ENCODE measurements at places on chromosomes 16 and 17.

- DNase-seq: no peak
These were observed 1.5 kb upstream of the MYH10 start for GRCh38 chr17:8632061-8632460.

- peak; percentile 1 for DNase-seq
These were observed 732 bp downstream of the TNRC6A start for GRCh38 chr16:24729951-24730815.

- DNase-seq: no peak
These were observed 38.7 kb upstream of the ZNF750 start for GRCh38 chr17:82878527-82878926.

GRCh38 chr16:73189136-73189535 lies 141.2 kb upstream of the ZFHX3 start:
- DNase-seq: no peak

GRCh38 chr17:81237591-81238489 lies 1.0 kb downstream of the TEPSIN start:
- no peak for DNase-seq

DNA sequence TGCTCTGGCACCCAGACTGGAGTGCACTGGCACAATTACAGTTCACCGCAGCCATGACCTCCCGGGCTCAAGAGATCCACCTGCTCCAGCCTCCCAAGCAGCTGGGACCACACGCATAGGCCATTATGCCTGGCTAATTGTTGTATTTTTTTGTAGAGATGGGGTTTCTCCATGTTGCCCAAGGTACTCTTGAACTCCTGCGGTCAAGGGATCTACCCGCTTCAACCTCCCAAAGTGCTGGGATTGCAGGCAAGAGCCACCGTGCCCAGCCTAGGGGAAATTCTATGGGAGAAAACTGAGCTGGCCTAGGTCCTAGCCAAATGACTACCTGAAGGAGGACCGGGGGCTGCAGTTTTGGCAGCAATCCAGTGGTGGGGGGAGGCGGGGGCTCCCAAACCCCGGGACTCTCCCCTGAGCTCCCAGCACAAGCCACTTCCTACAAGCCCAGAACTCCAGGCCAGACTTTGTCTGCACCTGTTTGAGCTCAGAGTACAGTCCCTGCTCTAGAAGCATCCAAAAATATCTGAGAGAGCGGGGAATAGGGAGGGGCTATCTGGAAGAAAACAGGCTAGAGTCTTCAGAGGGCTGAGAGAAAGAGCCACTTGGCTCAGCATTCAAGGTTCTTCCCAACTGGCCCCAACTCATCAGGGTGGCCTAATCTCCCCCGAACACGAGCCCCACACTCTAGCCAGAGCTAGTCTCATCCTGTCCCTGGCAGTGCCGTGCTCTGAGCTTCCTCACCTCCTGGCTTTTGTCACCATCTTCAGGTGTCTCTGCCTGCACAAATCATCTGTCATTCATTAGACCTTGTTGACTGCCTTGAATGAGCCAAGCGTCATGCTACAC lies 9.1 kb downstream of the SRL start:
- DNase-seq: no peak

- DNase-seq: no peak
These were observed 2.2 kb downstream of the PLA2G15 start for GRCh38 chr16:68247400-68247799.

- DNase-seq: no peak
These were observed 210.6 kb downstream of the MAP2K4 start for GRCh38 chr17:12231355-12231682.

- DNase-seq: no peak
These were observed 74.5 kb downstream of the RBFOX3 start for GRCh38 chr17:79536212-79536840.

DNA sequence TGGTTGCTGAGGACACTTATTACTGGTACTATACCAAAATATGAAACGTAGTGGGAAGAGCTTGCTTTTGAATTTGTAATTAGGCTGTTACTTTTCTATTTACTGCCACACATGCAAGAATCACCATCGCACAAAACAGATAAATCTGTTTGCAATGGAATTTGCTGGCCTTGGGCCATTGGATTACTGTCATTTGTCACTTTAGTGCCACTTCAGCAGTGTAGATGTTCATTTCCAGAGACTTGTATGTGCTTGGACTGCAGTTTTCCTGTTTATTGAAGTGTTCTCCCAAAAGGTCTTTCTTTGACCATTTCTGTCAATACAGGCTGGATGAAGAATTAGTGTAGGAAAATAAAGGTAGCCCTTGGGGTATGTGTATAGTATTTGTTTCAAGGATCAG lies 4.5 kb downstream of the USP10 start:
- no peak for DNase-seq

DNA sequence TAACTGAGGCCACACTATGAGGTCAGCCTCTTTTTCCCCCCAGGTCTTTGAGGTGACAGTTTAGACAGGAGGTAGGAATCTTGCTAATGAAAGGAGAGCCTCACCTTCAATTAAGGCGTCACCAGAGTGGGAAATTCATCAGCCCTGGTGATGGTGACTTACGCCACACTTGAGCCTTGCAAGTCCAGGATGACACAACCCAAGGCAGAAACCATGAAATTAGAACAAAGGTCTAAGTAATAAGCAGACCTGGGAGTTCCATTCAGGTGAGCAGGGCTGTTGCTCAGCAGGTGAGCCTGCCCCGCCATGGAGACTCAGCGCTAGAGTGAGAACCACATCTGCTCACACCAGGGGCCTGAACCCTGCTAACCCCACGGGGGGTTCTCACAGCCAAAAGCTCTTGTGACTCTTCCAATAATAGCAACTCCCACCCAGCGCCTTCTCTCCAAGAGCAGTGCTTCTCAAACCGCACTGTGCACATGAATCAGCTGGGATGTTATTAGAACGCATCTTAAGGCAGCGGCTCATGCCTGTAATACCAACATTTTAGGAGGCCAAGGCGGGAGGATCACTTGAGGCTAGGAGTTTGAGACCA lies 28.7 kb upstream of the KIFC3 start:
- no peak for DNase-seq

DNA sequence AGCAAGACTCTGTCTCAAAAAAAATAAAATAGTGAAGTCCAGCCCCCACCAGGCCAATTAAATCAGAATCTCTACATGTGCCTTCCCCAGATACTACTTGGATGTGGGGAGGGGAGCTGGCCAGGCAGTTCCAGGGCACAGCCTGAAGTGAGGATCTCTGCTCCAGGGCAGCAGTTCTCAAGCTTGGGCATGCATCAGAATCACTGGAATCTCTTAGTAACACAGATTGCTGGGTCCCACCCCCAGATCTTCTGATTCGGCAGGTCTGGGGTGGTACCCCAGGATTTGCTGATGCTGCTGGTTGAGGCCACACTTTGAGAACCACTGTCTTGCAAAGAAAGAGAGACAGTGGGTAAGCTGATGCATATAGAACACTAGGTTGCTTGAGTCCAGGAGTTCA lies 8.3 kb upstream of the CDH5 start:
- DNase-seq: no peak

- DNase-seq: no peak
These were observed 2.1 kb downstream of the SKA2 start for GRCh38 chr17:59152925-59153324.

DNA sequence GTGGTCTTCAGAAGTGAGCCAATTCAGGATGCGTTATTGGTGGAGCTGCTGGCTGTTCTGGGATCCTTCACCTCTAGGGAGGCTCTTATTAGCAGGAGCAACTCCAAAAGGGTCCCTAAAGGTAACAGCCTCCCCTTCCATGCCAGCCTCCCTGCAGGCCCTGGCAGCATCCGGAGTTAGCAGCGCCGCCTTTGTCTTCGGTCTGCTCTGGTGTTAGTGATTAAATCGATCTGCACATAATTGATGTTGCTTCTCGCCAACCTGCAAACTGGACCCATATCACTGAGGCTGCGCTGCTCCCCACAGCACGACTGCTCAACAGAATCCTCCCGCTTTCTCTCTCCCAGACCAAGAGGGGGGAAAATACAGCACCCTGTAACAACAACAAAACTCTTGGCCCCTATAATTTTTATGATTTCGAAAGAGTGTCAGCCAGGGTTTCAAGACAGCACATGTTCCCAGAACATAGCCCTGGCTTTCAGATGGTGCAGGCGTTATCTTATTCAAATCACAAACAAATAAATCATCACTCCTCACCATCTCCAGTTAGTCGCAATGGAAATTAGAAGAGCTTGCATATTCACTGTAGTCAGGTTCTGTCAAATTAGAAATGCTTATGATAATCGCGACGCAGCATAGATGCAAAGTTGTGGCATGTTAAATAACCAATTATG lies 76.0 kb downstream of the IRX3 start:
- DNase-seq: no peak

- no peak for DNase-seq
These were observed 461.2 kb upstream of the CDH5 start for GRCh38 chr16:65905331-65905730.

GRCh38 chr17:6913608-6914443 lies 82.0 kb upstream of the ALOX12 start:
- peak; percentile 56 for DNase-seq

- no peak for DNase-seq
These were observed 3.1 kb downstream of the RAB11FIP4 start for GRCh38 chr17:31394544-31394943.

GRCh38 chr17:66627985-66628384 lies 206.9 kb upstream of the CACNG5 start:
- DNase-seq: no peak

DNA sequence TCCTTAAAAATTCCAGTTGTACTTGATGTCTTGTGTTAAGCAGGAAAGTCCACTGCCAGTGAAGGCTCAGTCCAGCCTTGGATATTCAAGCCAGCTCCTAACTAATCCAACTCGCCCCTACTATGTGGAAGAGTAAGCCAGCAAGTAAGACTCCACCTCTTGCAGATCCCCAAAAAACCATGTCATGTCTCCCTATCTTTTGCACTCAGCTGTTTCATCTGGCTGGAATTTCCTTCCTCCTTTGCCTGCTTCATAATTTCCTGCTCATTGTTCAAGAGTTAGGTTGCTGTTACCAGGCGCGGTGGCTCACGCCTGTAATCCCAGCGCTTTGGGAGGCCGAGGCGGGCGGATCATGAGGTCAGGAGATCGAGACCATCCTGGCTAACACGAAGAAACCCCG lies 37.8 kb downstream of the RBBP6 start:
- DNase-seq: no peak

GRCh38 chr17:16916557-16916920 lies 55.4 kb downstream of the TNFRSF13B start:
- no peak for DNase-seq

DNA sequence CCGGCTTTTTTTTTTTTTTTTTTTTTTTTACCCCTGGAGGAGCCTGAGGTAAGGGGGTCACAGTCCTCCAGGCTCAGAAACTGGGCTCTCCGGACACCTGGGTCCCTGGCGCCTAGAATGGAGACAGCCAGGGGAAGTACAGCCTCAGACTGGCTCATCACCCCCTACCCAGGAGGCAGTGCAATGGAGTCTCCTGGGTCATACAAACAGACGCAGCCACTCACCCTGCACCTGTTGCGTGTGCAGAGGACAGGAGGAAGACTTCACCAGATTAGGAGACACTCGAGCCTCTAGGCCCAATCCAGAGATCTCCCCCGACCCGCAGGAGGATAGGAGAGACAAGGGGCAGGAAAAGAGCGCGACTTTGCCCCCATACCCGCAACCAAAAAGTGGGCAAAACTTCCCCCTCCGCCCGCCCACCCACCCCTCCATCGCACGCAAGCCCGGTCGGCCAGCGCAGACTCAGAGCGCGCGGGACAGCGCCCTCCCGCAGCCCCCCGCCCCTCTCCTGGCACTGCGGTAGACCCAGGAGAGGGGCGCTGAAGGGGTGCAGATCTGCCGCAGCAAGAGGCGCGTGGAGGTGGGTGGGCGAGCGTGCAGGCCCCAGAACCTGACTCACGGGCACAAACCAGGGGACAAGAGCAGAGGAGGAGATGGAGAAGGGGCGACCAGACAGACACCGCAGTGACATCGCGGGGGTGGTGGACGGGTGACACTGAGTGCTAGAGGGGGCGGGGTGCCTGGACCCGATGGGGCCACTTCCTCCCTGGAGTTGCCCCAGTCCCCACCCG lies 900 bp downstream of the HAP1 start:
- no peak for DNase-seq

DNA sequence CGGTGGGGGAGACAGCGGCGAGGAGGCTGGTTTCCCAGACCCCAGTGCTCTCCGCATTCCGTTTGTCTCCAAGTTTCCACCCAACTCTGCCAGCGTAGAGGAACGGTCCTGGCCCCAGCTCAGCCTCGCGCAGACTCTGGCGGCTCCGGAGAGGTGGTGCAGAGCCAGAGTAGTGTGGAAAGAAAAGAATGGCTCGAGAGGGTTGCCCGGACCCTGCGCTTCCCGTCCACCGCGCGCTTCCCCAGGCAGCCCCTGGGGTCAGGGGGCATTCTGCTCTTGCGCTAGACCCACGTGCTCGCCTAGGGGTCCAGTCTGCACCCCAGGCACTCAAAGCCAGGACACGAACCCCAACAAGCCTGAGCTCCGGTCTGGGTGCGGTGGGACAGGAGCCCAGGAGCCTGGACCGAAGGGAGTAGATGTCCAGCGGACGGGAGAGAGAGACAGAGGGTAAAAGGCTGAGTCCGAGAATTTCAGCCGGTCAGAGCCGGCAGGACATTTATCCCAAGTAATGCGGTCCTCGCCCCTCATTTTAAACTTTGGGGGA lies 3.8 kb downstream of the PMP22 start:
- DNase-seq: no peak

GRCh38 chr16:73124097-73124652 lies 76.2 kb upstream of the ZFHX3 start:
- DNase-seq: no peak

DNA sequence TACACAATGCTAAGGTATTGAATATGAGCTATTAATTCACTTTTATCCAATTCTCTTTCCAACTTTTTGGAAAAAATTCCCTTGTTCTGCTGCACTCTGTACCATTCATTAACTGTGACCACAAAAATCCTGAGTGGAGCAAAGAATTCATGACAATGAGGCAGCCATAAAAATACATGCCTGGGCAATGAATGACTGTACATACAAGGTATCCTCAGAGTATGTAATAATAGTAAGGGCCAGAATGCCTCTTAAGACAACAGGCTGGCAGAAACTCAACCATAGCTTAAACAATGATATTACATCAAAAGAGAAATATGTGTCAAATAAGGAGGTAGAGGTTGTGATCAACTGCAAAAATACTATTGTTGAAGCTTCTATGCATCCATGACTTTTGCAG lies 74.7 kb upstream of the CA10 start:
- DNase-seq: no peak

- no peak for DNase-seq
These were observed 92.8 kb downstream of the AMFR start for GRCh38 chr16:56332464-56333079.

DNA sequence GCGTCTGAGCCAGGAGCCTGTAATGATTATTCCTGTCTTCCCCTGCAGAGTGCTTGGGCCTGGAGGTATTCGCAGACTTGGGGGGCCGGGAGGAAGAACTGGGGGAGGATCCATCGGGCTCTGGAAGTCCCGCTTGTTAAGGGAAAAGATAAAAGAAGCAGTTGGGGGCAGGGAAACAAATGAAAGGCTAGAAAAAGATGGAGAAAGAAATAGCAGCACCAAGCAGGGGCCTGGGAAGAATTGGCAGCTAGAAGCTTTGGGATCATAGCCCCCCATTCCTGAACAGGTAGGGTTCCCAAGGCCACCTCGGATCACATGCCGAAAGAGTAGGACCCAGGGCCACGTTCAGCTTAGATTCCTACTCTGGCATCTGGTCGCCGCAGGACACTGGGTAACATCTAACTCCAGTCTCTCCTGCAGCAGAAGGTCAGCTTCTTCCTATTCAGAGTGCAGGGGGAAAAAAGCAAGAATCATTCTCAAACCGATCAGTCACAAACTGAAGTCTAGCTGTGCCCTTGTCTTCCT lies 23.6 kb downstream of the ADAM11 start:
- no peak for DNase-seq

Measured in GM18507 (cell line).